ENCODE measurements at places on chromosomes 1 and 21.

DNA sequence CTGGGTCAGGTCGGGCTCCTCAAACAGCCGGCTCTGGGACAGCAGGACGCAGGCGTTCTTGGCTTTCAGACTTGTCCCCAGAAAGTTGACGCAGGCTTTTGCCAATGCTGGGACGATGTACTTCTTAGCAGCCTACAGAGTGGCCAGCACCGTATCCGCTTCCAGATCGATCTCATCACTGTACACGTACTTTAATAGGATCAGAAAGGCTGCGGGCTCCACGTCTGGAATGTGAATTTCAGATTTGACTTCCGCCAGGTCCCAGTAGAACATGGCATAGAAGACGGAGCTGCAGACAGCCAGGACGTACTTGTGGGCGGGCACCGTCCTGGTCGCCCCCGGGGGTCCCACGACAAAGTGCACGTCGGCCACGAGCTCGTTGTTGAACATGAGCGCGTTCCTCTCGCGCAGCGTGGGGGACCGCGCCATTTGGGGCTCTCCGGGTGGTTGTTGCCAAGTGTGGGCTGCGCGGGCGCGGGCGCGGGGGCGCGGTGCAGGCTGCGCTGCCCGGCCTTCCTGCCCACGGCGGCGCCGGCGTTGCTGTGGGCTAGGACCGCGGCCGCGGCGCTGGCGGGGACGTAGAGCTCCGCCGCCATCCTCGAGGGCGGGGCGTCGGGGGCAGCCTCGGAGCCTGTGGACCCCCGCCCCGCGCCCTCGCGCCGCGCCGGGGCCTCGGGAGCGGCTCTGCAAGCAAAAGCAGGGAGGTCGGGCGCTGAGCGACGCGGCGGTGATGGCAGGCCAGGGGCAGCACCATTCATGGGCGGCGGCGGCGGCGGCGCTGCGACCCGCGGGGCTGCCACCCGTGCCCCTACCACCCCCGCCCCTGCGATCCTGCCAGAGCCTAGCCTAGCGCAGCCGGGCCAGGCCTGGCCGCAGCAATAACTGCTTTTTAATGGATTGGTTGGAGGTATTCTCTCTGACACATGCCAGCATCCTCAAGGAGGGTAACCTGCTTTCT, 10.6 kb downstream of the CNR2 start:
- DNase-seq, result no peak

GRCh38 chr1:71307451-71307850, 226.6 kb upstream of the ZRANB2 start:
- no peak for DNase-seq

DNA sequence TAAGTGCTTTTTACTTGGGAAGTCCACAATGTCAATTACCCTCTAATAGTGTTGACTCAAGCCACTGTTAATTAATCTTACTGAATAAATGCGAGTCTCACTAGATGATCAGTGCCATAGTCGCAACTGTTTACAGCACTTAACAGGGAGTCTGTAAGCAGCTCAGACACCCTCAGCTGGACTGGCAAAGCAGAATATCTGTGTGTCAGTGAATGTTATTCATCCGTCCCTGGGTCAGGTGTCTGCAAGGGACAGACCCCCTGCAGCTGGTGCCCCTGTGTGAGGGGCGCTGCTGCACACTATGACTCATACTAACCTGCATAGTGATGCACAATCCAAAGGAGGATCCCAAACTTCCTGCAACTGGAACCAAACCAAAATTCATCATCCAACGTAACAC, 306.5 kb downstream of the HHIPL2 start:
- no peak for DNase-seq

GRCh38 chr1:245512181-245512888, 357.6 kb downstream of the KIF26B start:
- DNase-seq, result no peak

DNA sequence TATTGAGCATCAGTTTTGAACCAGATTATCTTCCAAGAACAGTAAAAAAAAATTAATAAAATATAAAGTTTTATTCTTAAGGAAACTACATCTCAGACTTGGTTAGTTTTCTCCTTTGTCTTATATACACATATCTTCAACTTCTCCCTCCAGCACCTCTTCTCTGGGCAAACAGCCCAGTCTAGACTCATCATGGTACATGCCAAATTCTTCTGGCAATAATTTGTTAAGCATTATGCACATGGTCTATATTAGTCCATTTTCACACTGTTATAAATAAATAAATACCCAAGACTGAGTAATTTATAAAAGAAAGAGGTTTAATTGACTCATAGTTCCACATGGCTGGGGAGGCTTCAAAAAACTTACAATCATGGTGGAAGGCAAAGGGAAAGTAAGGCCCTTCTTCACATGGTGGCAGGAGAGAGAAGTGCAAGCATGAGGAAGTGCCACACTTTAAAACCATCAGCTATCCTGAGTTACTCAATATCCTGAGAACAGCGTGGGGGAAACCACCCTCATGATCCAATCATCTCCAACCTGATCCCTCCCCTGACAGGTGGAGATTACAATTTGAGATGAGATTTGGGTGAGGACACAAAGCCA, 108.7 kb upstream of the RNPC3 start:
- no peak for DNase-seq

DNA sequence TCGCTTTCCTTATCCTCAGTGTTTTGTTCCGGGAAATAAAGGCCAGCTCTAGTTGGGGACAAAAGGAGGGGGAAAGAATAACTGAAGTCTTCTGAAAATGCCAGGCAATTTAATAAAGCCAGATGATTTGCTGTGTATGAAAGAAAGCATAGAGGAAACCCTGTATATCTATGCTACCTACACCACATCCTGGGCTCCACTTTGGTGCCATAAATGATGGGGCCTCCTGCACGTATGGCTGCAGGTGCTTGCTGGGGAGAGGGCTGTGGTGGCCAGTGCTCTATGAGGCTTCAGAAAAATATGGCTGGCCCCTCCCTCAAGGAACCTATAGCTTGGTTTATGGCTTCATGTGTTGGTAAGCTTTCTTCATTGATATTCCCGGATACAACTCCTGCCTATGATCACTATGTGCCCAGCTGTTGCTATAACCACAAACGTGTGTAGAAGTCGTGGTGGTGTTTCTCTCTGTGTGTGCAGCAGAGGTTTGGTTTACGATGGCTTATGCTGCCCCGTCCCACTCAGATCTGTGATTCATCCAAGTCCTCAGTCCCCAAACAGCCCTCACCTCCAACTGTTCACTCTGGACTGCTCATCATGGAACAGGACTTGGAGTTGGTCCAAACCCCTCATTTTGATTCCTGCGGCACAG, 59.5 kb downstream of the BACE2 start:
- no peak for DNase-seq

GRCh38 chr1:27257155-27257554, 22.7 kb downstream of the WDTC1 start:
- no peak for DNase-seq

DNA sequence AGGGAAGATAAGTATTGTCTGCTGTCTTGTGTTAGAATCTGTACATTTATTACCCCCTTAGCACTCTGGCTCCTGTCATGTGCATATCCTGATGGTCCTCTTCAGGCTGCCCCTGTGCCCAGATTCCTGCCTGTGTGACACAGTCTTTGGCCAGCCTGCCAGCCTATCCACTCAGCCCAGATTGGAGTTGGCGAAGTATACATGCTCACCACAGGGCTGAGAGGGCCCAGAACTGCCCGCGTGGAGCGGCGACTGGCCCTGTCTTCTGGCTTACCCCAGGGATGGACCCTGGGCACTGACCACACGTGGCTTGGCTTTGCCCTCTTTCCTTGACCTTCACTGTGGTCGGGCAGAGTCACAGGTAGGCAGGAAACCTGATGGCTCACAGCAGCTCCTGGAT, 11.4 kb downstream of the RNF220 start:
- no peak for DNase-seq

- DNase-seq, result no peak
Observed at GRCh38 chr1:3773572-3774275, 1.2 kb downstream of the SMIM1 start.

DNA sequence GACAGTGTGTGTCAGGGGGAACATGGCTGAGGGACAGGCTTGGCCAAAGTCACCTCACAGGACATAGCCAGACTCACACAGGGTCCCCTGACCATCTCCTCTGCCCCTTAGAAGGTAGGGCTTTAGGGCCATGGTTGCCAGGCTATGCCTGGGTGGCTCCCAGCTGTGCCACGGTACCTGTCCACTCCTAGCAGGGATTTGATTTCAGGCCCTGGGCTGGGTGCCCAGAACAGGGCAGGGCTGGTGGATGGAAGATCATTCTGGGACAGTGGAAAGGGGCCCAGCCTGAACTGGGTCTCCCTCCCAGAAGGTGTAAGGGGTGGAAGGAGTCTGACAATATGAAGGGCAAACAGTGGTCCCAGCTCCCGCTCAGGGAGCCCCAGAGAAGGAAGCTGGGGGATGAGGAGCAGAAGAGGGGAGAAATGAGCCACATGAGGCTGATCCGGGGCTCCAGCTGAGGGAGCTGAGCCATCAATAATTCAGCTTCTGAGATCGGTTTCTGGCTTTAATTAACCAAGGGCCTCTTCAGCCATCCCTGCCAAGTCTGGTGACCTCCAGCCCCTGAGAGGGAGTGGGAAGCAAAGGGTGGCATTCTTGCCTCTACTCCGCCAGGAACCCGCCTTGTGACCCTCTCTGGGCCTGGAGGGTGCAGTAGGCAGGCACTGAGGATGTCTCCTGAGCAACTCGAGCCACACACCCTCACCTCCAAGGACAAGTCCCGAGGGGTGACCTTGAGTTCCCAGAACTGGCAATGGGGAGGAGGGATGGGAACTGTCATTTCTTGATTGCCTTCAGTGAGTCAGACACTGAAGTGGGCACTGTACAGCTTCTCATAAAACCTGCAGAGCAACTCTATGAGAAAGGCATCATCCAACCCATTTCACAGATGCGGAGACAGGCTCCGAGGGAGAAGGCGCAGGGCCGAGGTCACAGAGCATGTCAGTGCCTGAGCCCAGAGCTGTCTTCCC, 2.1 kb downstream of the CD164L2 start:
- no peak for DNase-seq

DNA sequence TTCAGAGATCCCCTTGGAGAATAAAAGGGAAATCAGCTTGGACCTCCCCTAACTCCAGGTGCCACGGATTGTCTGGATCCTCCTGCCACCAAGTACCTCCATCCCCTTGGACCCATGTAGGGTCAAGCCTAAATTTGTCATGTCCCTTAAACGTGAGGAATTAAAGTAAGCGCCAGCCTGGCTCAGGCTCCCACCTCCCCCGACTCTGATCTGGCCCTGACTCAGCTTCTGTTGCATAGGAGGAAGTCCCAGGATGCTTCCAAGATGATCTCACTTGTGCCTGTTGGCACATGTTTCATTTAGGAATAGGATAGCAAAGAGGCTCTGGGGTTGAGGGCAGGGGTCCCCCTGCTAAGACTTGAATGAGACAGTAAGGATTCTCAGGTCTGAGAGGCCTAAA, 231.9 kb upstream of the JUN start:
- no peak for DNase-seq

DNA sequence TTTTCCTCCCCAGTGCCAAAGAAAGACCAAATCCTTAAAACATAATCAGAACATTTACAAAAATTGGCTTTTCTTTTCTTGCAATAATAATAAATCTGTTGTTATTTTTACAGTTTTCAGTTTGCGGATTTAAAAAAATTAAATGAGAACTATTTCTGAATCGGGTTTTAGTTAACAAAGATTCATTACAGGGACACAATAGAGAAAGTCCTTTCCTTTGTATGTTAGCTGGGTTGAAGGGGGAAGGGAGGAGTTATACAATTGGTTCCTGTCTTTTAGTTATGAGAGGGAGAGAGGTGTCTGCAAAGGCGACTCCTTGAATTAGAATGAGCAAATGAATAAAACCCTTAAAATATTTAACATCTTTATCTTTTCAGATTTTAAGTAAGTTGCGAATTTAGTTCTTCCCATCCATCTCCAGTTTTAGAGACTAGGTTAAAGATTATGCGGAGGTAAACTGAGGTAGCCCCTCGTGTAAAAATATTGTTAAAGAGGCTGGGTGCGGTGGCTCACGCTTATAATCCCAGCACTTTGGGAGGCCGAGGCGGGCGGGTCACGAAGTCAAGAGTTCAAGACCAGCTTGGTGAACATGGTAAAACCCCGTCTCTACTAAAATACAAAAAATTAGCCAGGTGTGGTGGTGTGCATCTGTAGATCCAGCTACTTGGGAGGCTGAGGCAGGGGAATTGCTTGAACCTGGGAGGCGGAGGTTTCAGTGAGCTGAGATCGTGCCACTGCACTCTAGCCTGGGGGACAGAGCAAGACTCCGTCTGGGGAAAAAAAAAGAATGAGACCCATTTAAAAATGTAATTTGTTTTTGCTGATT, 3.9 kb downstream of the SPEN start:
- no peak for DNase-seq

DNA sequence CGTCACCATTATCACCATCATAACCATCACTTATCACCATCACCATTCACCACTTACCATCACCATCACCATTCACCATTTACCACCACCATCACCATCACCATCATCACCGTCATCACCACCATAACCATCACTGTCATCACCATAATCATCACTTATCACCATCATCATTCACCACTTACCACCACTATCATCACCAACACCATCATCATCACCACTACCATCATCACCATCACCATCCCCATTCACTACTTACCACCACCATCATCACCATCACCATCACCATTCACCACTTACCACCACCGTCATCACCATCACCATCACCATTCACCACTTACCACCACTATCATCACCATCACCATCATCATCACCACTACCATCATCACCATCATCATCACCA, 151.8 kb downstream of the CAMTA1 start:
- no peak for DNase-seq

- DNase-seq, result no peak
Observed at GRCh38 chr1:86546787-86547221, at the start of gene CLCA4. Gene CLCA4, plus strand, starts transcription at chr1:86547078. Its CDS starts 42 bp downstream, at chr1:86547120.

DNA sequence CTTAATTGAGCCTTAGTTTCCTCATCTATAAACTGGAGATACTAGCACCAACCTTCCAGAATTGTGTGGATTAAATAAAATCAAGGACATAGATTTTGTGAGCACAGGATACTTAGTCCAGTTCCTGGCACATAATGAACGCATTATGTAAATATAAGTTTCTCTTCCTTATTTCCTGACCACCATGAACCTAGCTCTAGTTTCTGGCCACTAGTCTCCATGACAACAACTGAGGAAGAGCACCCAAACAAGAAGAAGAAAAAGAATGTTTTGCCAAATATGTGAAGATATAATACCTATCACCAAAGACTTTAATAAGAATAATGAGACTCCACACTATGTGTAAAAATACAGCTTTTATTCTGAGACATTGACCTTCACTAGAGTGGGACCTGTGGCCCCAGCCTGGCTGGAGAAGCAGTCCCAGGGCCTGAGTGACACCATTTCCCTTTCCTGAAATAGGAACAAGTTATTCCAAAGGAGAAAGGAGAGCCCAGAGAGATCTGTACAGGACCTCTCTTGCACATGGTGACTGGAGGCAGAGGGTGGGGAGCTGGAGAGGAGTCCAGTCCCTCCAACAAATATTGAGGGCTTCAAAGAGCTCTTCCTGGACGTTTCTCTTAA, 940 bp upstream of the USF1 start:
- DNase-seq, result no peak

- DNase-seq, result no peak
Observed at GRCh38 chr1:93114391-93114790, 35.3 kb downstream of the MTF2 start.
